ENCODE measurements at places on chromosomes 5 and 9.

DNA sequence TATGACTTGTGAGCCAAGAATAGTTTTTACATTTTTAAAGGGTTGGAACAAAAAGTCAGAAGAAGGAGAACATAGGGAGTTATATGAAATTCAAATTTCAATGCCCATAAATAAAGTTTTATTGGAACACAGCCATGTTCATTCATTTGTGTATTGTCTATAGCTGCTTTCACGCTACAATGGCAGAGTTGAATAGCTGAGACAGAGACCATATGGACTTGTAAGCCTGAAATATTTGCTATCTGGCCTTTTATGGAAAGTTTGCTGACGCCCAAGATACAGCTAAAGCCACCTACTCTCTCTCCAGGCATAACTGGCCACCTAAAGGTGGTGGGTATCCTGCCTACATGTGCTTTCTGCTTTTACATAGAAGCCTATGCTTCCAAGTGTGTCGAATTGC is 10.9 kb downstream of the DAB2IP start:
- DNase-seq: no peak

GRCh38 chr5:4576161-4576748 is 563.9 kb upstream of the ADAMTS16 start:
- peak; percentile 78 for DNase-seq

DNA sequence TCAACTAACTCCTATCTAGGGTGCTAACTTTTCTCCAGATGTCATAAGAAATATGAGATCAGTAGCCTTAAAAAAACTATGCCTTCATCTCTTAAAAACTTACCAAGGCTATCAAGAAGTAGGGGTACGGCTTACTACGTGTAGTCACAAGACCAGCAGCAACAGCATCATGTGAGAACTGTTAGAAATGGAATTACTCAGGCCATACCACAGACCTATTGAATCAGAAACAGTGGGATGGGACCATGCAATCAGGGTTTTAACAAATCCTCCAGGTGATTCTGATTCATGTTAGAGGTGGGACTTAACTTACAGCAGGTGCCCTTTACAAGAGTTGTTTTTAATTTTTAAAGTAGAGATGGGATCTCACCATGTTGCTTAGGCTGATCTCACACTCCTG is 4.6 kb downstream of the IFNE start:
- DNase-seq: no peak

GRCh38 chr9:18861609-18862544 is 171.1 kb downstream of the SAXO1 start:
- DNase-seq: no peak

- DNase-seq: no peak
These were observed 45.0 kb downstream of the CRB2 start for GRCh38 chr9:123400926-123401503.

Measured in H4 (cell line).